ENCODE measurements at places on chromosomes 6 and 20.

DNA sequence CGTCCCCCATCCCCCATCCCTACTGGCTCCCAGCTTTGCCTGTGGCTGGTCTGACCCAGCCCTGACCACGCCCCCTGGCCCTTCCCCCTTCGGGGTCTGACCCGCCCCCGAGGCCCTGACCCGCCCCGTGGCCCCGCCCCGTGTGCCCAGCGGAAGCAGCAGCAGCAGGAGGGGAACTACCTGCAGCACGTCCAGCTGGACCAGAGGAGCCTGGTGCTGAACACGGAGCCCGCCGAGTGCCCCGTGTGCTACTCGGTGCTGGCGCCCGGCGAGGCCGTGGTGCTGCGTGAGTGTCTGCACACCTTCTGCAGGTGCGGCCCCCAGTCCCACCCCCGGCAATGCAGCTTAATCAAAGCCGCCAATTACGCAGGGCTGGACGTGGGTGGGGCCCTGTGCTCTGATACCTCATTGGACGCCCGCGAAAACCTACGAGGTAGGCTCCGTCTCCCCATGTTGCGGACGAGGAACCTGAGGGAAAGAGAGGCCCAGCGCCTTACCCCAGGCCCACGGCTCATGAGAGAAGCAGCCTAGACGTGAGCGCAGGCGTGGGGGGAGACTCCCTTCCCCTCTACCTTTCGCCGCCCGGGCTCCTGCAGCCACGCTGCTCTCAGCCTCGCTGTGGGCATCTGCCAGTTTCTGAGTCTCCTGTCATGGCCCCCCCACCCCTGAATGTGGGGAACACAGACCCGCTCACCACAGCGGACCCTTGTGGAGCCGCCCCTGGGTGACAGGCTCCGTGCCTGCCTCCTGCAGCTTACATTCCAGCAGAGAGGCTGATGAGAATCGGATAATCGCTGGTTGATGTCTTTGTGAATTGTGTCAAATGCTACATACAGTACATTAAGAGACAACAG lies 12.8 kb downstream of the RBCK1 start:
- no peak for DNase-seq

DNA sequence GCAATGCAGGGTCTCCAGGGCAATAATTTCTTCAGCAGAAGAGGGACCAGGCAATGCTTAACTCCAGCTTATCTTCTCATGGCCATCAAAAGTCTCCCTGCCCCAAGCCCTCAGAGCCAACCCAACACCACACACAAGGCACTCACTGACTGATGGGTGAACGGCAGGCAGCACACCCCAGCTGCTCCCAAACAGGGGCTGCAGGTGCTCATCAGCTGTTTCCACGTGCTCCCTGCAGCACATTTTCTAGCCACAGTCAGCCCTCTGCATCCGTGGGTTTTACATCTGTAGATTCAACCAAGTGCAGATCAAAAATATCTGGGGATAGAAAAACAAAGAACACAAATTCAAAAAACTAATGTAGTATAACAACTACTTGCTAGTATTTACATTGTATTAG lies 4.0 kb upstream of the GABRR1 start:
- DNase-seq, result no peak

GRCh38 chr6:56713254-56713672 lies 70.6 kb upstream of the DST start:
- DNase-seq, result no peak

GRCh38 chr6:85405175-85405852 lies 44.6 kb upstream of the NT5E start:
- DNase-seq, result no peak

GRCh38 chr20:11492386-11492785 lies 425.3 kb upstream of the BTBD3 start:
- DNase-seq, result no peak

GRCh38 chr6:90676516-90677300 lies 89.8 kb upstream of the MAP3K7 start:
- no peak for DNase-seq

- no peak for DNase-seq
These were observed 30.6 kb downstream of the DCBLD1 start for GRCh38 chr6:117512987-117513573.

GRCh38 chr20:59398537-59399205 lies 98.3 kb downstream of the EDN3 start:
- DNase-seq, result no peak

DNA sequence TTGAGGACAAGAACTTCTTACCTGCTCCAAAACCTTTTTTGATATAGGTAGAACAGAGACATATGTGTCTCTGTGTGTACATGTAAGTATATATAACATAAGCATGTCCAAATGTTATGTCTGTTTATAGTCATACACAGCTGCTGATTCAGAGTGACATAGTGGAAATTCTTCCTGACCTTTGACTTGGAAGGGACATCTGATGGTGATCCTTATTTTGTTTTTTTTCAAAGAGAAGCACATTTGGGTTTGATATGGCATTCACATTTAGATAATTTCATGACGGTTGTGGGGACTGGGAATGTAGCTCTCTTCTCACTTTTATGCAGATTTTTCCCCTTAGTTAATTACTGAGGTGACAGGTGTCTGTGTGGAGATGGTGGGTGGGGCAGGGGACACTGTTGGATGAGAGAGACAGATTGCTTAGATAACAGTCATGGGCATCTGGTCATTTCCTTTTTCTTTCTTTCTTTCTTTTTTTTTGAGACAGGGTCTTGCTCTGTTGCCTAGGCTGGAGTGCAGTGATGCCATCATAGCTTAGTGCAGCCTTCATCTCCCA lies 39.0 kb downstream of the FARS2 start:
- no peak for DNase-seq

- DNase-seq, result no peak
These were observed 111.1 kb downstream of the BTBD3 start for GRCh38 chr20:12028771-12029170.

DNA sequence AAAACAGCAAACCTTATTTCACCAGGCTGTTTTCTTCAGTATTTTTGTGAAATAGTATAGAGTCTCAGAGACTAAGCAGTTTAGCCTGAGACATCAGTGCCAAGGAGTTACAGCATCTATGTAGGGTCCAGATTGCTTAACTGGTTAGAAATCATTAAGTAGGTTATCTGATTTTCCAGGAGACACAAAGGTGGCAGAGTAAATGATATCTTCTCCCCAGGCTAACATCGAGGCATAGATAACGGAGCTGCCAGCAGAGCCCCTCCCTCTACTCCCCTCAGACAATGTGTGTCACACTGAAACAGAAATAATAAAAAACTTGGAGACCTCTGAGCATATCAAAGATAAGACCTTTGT lies 473.0 kb upstream of the CITED2 start:
- DNase-seq, result no peak

- no peak for DNase-seq
These were observed 82.8 kb downstream of the CCDC170 start for GRCh38 chr6:151576633-151577032.

DNA sequence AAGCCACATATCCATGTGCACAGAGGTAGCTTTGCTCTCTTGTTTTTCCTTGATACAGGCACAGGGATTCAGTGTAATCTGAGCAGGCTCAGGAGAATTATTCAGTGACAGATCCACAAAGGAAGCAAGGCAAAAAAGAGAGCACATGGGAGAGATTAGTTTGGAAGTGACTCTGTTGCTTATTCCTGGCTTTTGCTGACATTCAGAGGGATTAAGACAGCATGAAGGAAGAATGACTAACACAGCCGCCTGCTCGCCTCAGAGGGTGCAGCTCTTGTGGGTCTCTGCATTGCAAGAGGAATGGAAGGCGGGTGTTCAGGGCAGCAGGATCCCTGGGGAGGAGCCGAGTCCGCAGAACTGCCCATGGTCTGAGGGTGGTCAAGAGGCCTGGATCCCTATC lies 203.4 kb upstream of the KCNQ5 start:
- DNase-seq, result no peak

DNA sequence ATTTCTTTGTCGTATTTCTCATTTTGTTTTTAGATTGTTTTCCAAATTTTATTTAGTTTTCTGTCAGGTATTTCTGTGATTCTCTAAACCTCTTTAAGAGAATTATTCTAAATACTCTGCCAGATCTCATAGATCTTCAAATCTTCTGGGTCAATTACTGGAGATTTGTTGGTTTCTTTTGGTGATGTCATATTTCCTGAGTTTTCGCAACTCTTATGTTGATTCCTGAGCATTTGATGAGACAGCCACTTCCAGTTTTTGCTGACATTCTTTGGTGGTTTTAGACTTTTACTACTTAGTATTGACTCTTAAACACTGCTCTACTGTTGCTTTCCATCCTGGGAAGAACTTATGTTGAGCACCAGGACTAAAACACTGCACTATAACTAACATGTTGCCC lies 21.9 kb downstream of the ADGB start:
- no peak for DNase-seq

GRCh38 chr20:38625896-38626295 lies 24.3 kb downstream of the ARHGAP40 start:
- DNase-seq, result no peak

- DNase-seq, result no peak
These were observed 9.4 kb upstream of the PYGB start for GRCh38 chr20:25238319-25239037.

DNA sequence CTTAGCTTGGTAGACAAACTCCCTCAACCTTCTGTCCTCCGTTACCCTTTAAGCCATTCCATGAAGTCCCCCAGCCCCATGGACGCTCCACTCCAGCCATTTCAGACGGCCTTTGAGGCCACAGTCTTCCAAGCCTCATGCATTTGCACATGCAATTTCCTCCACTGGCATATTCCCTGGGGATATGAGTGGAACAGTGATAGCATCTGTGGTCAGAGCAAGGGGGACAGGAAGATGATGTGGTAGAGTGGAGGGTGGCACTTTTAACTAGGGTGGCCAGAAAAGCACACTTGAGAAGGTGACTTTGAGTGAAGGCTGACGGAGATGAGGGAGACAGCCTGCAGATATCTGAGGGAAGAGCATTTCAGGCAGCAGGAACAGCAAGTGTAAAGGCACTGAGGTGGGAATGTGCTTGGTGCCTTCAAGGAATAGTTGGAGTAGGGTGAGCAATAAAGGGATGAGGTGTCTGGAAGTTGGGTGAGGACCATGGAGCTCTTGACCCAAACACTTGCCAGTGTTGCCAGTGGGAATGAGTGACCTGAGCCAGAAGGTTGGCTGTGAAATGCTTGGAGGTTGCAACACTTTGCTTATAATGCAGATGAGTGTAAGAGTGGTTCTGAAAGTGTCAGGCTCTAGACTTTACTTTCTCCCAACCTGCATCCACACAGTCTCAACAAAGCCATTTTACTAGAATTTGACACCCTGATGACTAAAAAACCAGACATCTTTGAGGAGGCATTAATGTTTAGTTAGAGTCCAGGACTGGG lies 275.6 kb upstream of the SUPT3H start:
- DNase-seq, result no peak

- no peak for DNase-seq
These were observed 2.0 kb downstream of the SEMG2 start for GRCh38 chr20:45223136-45223535.

DNA sequence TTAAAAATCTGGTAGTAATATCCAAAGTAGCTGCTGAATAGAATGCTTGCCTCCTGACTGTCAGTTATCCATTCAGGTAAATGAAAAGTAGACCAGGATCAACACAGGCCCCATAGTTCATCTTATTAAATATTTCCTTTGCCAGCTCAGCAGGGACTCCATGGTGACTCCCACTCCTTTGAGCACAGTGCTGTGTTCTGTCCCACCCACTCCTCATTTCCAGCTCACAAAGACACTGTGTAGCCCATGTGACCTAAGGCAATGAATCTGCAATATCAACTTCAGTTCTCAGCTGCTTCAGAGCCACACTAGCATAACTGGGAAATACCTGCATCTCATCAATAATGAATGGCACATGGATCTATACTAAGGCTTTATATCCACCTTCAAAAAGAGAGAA lies 189.5 kb upstream of the MANEA start:
- no peak for DNase-seq

DNA sequence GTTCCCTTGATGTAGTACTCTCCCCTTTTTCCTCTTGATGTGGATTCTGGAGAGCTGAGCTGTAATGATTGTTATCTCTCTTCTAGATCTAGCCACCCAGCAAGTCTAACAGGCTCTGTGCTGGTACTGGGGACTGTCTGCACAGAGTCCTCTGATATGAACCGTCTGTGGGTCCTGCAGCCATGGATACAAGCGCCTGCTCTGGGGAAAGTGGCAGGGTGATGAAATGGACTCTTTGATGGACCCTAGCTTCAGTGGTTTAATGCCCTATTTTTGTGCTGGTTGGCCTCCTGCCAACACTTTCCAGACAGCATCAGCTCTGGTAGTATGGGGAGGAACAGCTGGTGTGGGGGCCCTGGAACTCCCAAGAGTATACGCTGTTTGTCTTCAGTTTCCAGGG lies 216.3 kb downstream of the ADGRG6 start:
- DNase-seq, result no peak

- no peak for DNase-seq
These were observed 8.1 kb downstream of the ANKS1A start for GRCh38 chr6:34897130-34897529.

- DNase-seq, result no peak
These were observed 76.9 kb upstream of the SIRPA start for GRCh38 chr20:1818247-1818840.

DNA sequence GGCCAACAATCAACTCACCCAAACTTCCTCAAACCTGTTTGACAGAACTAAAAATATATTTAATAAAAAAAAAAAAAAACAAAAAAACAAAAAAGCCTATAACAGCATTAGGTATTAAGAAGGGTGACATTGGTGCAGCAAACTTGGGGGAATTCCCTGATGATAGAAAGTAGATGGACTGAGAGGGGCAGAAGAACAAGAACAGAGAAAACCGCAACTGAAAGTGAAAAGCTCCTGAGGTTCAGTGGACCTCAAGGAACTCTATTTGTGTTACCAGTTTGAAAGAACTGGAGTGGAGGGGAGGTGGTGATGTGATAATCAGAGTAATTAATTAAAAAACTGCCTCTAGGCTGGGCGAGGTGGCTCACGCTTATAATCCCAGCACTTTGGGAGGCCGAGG lies 53.8 kb downstream of the MACROD2 start:
- no peak for DNase-seq

DNA sequence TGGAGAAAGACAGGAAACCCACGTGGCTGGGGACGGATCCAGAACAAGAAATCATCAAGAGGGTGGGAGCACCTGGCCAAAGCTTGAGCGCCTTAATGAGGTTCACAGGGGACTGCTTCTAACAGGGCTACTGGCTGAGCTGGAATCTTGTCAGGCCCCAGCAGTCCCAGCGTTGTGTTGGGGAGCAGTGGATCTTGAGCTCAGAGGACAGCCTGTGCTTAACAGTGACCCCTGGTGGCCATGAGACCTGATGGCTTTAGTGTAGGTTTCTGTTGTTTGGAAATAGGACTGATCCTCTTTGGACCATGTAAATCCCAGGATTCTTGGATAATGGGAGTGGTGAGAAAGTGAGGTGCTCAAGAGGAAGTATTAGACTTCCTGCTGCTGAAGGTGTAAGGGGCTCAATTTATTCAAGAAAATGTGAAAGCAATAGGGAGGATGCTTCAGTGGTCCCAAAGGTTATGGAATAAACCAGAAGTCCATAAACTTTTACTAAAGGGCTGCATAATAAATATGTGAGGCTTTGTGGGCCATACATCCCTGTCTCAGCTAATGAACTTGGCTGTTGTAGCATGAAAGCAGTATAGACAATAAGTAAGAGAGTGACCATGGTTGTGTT lies 216.2 kb downstream of the NFATC2 start:
- DNase-seq, result peak; percentile 20

- no peak for DNase-seq
These were observed 114.5 kb downstream of the INSM1 start for GRCh38 chr20:20482453-20482852.

GRCh38 chr6:46421939-46422338 lies 69.3 kb downstream of the RCAN2 start:
- DNase-seq, result no peak

Data from globus pallidus (tissue), 1 donor.